NCI-H2081 (cell line): ENCODE measurements at places on chromosomes 2 and 18.

GRCh38 chr18:2982022-2982421 is 30.9 kb downstream of the LPIN2 start:
- DNase-seq: no peak

DNA sequence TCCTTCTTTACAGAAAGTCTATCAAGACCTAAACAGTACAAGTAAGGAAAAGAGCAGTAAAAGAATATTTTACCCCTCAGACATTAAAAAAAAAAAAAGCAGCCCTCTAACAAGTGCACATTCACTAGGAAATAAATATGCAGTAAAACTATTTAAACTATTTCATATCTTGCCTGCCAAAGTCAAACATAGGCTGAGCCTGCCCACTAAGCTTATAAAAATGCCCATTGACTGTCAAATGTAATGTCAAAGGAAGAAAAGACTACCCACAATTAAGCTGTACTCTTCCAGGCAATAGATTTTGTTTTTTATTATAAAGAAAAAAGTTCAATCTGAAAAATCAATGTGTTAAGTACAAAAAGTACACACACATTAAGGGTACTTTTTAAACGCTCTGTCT is 11.8 kb downstream of the ALS2 start:
- no peak for DNase-seq

- no peak for DNase-seq
Measured at GRCh38 chr2:54227798-54228197, 28.2 kb downstream of the TSPYL6 start.

DNA sequence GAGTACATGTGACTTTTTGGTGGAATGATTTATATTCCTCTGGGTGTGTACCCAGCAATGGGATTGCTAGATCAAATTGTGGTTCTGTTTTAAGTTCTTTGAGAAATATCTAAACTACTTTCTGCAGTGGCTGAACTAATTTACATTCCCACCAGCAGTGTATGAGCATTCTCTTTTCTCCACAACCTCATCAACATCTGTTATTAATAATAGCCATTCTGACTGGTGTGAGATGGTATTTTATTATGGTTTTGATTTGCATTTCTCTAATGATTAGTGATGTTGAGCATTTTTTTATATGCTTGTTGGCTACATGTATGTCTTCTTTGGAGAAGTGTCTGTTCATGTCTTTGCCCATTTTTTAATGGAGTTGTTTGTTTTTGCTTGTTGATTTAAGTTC is 267.4 kb upstream of the NT5C1B start:
- DNase-seq: no peak

GRCh38 chr18:24474406-24474805 is 14.0 kb downstream of the HRH4 start:
- DNase-seq: no peak

- DNase-seq: peak; percentile 30
Measured at GRCh38 chr2:70553334-70553583, 367 bp downstream of the TGFA start.

GRCh38 chr18:60894254-60894945 is 438.8 kb upstream of the CDH20 start:
- no peak for DNase-seq

GRCh38 chr18:32668956-32669355 is 103.9 kb downstream of the KLHL14 start:
- no peak for DNase-seq

- no peak for DNase-seq
Measured at GRCh38 chr2:170822290-170823087, 5.8 kb downstream of the GAD1 start.

DNA sequence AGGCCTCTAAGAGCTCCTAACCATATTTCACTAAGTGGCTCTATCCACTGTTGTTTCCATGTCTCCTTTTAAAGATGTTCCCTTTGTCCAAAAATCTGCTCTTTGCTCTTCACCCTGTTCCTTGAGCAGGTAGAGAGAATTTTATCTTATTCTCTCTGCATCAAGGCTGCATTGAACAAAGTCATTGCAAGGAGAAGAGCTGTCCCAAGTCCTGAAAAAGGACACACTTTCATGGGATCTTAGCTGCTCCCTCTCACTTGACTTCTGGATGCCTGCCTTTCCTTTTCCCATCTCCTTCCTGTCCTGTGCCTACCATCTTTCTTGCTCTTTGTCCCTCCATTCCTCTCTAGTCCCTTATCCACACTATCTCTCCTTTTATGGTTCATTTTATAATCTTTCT is 235.2 kb upstream of the THSD7B start:
- DNase-seq: no peak

DNA sequence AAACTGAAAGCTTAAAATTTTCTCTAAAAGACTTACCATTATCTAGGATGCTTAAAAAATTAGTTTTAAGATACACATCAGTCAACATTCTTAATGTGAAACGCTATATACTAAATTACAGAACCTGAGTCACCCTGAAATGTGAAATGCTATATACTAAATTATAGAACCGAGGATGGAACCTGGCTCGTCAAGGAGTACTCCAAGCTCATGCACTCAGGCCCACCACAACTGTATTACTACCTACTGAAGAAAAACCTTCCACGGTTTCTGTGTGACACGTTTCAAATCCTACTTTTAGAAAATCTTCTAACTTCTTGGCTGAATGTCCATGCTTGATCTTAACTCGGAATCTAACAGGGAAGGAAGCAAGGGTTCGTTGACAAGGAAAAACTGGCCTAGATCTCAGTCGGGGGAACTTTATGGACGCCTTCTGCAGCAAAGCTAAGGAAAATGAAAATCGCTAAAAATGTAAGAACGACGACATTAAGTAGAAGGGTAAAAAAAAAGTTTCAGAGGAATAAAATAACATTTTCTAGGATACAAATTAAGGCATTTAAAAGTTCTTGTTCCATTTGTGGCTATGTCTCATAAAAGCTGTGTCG is 1.4 kb downstream of the PRKD3 start:
- no peak for DNase-seq

GRCh38 chr2:144586476-144586875 is 66.6 kb upstream of the ZEB2 start:
- DNase-seq: no peak

GRCh38 chr2:241613017-241613780 is 23.8 kb downstream of the THAP4 start:
- no peak for DNase-seq

DNA sequence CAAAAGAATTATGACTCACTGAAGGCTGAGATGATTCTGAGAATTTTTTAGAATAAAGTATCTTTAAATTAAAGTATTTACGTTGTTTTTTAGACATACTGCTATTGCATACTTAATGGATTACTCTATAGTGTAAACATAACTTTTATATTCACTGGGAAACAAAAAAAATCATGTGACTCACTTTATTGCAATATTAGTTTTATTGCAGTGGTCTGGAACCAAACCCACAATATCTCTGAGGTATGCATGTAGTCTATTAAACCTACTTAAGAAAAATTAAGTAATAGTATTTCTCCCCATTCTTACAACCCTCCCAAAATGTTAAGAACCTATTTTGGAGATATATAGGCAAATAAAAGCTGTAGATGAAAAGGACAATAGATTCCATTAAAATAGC is 142.9 kb upstream of the ZNF521 start:
- DNase-seq: no peak

- no peak for DNase-seq
Measured at GRCh38 chr18:10838553-10838952, 310.8 kb downstream of the PIEZO2 start.

DNA sequence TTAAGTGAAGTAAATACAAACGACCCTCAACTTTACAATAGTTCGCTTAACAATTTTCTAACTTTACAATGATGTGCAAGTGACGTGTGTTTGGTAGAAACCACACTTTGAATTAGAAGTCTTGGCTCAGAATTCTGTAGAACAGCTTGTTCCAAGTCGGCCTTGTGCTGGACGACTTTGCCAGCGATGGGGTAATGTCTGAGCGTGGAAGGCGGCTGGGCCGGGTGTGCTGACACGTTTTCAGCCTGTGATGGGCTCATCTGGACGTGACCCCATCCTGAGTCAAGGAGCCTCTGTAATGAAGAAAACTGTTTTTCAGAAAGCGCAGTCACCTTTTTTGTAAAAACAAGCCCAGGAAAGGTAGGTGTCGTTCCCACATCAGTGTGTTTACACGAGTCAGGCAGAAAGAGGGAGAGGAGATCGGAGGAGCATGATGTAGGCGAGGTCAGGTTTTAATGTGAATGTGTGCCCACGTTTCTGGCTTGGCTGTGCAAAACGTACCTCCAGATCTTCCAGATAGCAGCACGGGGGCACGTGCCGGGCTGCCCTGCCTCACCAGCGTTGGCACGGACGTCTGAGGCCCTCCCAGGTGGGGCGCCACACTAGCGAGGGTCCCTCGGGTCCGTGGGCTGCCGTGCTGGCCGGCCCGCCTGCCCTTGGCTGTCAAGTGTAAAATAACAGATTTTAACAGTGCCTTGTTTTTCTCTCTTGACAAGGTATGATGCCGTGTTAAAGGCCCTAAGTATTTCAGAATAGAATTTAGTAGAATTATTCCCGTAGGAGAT is 54.6 kb downstream of the CTDP1 start:
- no peak for DNase-seq

- no peak for DNase-seq
Measured at GRCh38 chr2:43592443-43592842, 3.4 kb downstream of the THADA start.

GRCh38 chr2:195238379-195238778 is 418.6 kb upstream of the SLC39A10 start:
- DNase-seq: no peak

DNA sequence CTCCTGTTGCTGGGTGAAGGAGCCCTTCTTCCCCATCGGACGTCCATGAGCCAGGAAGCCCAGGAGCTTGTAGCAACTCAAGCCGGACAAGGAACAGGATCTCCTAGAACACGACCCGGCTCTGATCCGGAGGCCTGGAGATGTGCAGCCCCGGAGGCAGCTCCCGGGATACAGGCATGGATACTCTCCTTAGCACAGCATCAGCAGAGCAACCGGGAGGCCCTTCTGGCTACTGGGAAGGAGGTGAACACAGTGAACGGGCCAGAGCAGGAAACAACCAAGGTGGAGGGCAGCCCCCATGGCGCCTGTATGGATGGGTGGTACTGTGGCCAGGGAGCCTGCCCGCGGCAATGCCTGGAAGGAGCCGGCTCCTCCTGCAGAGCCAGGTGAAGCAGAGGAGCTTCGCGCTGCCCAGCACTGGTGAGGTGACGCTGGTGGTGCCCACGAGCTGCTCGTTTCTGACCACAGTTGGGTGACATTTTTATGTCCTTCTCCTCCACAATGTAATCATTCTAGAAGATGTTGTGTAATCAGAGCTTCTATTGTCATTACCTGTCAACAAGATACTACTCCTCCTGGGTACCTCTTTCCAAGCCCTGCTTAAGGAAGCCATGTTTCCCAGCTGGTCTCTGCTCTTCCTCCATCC is 94.3 kb downstream of the TWIST2 start:
- no peak for DNase-seq

GRCh38 chr2:62920070-62920469 is 130.6 kb upstream of the OTX1 start:
- no peak for DNase-seq

GRCh38 chr2:39696838-39697237 is 31.1 kb downstream of the TMEM178A start:
- DNase-seq: peak; percentile 59

DNA sequence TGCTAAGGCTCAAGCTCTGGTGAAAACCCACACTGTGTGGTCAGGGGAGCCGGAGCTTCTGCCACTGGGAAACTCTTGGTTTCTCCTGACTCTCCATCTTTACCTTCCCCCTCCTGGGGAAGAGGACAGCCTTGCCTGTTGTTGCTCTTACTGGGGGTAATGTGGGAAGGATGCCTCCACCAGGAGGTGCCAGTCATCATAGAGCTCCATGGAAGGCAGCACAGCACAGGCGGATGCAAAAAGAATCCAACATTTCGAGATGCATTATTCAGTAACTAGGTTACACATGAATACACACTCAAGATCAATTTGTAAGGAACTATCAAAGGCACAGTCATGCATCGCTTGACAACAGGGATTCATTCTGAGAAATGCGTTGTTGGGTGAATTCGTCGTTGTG is 322.6 kb downstream of the AFF3 start:
- DNase-seq: peak; percentile 10

DNA sequence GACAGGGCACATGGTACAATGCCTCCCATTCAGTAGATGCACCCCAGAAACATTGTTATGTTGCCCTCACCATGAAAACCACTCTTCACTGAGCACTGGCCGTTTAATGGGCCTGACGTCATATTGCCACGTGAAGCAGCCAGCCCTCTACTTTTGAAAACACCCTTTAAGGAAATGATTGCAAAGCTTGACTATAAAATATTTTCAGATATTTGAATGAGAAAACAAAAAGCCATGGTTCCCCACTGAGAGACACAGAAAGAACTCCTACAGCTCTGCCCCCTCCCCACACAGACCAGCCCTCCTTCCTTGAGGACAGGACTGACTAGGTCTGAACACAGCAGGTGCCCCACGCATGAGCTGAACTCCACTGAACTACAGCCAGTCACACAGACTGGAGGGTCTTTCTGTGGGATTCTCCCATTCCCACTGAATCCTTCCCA is 349.1 kb downstream of the ANAPC1 start:
- DNase-seq: no peak

DNA sequence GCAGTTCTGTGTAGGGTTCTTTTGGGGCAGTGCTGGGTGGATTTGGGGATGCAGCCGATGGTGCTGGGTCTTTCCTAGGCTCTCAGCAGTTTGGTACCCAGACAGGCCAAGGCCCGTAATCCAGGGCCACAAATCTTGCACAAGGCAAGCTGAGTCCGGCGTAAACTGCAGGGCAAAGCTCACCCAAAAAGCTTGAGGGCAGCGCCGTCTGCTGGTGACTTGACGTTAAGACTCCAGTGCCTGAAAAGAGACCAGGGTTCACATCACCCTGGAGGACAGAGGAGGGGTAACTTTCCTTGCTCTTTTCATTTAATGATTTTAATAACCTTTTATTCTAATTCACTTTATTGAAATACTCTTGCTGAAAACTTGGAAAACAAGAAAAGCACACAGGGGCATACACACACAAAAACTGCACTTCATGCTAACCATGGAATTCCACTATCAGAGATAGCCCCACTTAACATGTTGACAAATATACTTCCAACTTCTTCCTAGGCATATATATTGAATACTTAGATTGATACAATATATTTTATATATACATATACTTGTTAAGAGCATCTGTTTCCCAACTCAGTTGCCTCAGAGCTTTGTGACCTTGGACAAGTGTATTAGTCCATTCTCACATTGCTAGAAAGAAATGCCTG is 38.9 kb downstream of the CNGA3 start:
- DNase-seq: peak; percentile 75
